ENCODE measurements at places on chromosomes 1 and 21. TPM values are rescaled to one million over a fixed set of nuclear protein-coding genes. Genes with fewer than 3 reads are reported as not detected.

TDRKH gene
- 14.9 TPM for total RNA-seq

OR1C1 gene
- not detected for total RNA-seq

IL24 gene
- not detected for total RNA-seq

SLC9A1 gene
- total RNA-seq: 15.7 TPM

ADGRL4 gene
- 335 TPM for total RNA-seq

KCNN3 gene
- total RNA-seq: 0.93 TPM

CNST gene
- total RNA-seq: 19.0 TPM

COL9A2 gene
- 0.53 TPM for total RNA-seq

PDE4B gene
- total RNA-seq: 72.7 TPM

PDC gene
- not detected for total RNA-seq

GCSAML gene
- not detected for total RNA-seq

LCE1F gene
- total RNA-seq: not detected

LYPD8 gene
- total RNA-seq: not detected

MTARC2 gene
- 14.1 TPM for total RNA-seq

EPHA2 gene
- total RNA-seq: 111 TPM

CCDC185 gene
- not detected for total RNA-seq

OR2AK2 gene
- total RNA-seq: not detected

ATP5PF gene
- 80.2 TPM for total RNA-seq

NKAIN1 gene
- not detected for total RNA-seq

C1orf185 gene
- not detected for total RNA-seq

CD2 gene
- not detected for total RNA-seq

DIRAS3 gene
- total RNA-seq: 0.22 TPM

TMEM269 gene
- total RNA-seq: 0.13 TPM

P3R3URF gene
- not detected for total RNA-seq

Data from thoracic aorta endothelial cell (primary cell).